ENCODE measurements at places on chromosomes 7 and 10. TPM values are rescaled to one million over a fixed set of nuclear protein-coding genes. Genes with fewer than 3 reads are reported as not detected.

Gene FZD1
- total RNA-seq = 15.3 TPM

Gene SEPHS1
- 85.0 TPM for total RNA-seq

Gene MYH16
- total RNA-seq = not detected

- H3K27ac ChIP-seq = no peak overlapping the region
- H3K27me3 ChIP-seq = no peaks in the 10 kb centered on the region
- H3K4me1 ChIP-seq = peaks cover 5% of the 10 kb centered on the region
- no peak for DNase-seq
These were observed 972.8 kb downstream of the ANKRD7 start for GRCh38 chr7:119197172-119197876.

Gene SFTPA2
- 0.11 TPM for total RNA-seq

Gene GJC3
- not detected for total RNA-seq

Gene TES
- total RNA-seq = 131 TPM
